ENCODE measurements at places on chromosomes 1 and 21.

GRCh38 chr1:101781201-101781831, 215.4 kb downstream of the OLFM3 start:
- no peak for DNase-seq

- DNase-seq: no peak
These were observed 431.0 kb downstream of the DPYD start for GRCh38 chr1:97489834-97490233.

DNA sequence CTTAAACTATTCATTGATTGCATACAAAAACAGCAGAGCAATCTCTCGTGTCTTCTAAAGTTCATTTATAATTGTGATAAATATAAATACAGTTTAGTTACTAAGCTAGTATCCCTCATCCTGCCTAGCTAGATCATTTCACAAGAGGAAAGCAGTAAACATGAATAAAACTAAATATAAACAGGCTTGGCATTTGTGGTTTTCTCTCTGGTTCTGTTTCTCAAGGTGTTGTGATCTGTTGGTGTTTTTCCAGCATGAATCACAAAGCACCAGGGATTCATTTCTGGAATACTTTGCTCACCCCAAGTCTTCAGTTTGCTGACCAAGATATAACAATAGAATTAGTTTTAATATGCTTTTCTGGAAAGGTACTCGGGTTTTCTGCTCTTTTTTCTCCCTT, 32.7 kb upstream of the GLIS1 start:
- DNase-seq: no peak

DNA sequence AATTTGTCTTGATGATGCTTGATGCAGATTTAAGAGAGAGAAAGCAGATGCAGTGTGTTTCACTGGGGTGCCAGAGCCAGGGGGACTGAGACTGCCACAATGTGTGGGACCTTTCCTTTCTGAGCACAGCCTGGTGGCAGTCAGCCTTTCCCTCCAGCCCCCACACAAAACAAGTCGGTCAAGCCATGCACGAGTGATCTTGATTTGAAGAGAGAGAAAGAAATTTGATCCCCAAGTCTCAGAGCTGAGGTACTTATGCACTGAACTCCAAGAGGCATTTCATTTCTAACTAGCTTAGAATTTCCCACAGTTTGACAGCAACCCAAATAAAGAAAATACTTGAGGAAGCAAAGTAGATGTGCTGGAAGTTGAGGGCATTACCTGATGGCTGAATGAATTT, 193.8 kb downstream of the ST6GALNAC3 start:
- DNase-seq: no peak

GRCh38 chr1:58551186-58552140, 4.9 kb upstream of the OMA1 start:
- DNase-seq: no peak

- no peak for DNase-seq
These were observed 39.3 kb downstream of the FASLG start for GRCh38 chr1:172698224-172698623.

DNA sequence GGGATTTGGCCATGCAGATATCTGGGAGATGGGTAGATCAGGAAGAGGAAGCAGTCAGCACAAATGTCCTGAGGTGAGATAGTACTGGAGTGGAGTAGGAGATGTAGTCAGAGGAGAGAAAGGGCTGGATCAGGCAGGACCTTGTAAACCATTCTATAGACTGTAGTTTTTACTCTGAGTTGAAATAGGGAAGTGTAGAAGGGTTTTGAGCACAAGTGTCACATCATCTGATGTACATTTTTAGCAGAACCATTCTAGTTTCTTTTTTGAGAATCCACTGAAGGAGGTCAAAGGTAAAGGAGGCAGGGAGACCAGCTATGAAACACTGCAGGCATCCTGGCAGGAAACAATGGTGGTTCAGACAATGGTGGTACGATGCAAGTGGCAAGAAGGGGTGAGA, 194.6 kb upstream of the RRP15 start:
- DNase-seq: no peak

DNA sequence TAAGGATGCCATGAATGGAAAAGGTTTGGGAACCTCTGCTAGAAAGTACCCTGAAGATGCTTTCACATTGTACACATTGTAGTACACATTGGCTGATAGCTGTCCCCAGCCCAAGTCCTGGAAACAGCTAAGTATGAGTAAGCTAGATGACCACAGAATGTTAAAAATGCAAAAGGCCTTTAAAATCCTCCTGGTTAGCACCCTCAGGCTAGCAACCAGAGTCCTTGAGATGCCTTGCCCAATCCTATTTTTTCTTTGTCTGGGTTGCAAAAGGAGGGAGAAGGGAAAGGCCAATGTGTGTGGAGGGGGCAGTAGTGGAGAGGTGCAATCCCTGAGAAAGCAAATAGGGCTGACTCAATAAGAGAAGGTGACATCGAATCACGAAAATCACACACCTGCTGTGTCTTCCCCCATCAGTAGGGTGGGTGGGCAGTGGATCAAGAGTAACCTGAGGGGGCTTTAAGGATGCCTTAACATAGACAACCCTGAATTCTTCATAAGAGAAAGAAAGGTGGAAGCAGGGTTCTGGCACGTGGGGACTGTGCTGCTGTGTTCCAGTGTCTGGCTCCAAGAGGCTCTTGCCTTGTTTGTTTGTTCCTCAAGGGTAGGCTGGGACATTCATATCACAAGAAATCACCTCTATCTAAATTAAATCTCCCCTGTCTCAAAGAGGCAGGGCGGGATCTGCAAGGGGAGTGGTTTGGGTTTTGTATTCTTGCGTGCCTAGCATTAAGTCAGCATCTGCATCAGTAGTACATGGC, 266.2 kb upstream of the PLXNA2 start:
- no peak for DNase-seq

- no peak for DNase-seq
These were observed 140.4 kb downstream of the BRINP2 start for GRCh38 chr1:177311111-177311510.

- no peak for DNase-seq
These were observed 43.2 kb downstream of the ELK4 start for GRCh38 chr1:205588636-205589035.

DNA sequence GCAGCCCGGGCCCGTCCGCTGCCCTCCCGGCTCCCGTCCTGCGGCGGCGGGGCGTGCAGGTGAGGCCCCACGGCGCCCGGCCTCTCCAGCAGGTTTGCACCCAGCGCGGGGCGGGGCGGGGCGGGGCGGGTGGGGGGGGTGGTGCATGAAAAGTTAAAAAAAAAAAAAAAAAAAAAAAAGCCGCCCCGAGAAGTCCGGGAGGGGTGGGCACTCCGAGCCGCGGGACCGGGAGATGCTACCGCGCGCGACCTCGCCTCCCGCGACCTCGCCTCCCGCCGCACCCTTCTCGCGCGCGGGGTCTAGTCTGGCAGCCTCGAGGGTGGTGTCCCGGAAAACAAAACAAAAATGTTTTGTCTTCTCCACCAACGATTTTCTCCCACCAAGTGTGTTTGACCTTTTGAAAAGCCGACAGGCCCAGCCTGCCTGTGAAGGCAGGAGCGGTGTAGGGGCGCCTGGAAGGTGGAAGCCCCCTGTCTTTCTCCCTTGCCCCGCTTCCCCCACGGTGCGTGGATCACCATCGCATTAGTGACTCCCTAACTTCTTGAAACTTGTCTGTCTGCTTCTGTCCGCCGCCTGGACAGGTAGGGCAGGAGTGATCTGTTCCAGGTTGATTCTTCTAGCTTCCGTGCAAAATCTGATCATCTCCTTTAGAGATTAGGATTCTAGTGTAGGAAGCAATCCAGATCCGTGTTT, 569 bp downstream of the RCAN3 start:
- no peak for DNase-seq

GRCh38 chr1:1136547-1137230, 20.8 kb upstream of the C1orf159 start:
- no peak for DNase-seq

DNA sequence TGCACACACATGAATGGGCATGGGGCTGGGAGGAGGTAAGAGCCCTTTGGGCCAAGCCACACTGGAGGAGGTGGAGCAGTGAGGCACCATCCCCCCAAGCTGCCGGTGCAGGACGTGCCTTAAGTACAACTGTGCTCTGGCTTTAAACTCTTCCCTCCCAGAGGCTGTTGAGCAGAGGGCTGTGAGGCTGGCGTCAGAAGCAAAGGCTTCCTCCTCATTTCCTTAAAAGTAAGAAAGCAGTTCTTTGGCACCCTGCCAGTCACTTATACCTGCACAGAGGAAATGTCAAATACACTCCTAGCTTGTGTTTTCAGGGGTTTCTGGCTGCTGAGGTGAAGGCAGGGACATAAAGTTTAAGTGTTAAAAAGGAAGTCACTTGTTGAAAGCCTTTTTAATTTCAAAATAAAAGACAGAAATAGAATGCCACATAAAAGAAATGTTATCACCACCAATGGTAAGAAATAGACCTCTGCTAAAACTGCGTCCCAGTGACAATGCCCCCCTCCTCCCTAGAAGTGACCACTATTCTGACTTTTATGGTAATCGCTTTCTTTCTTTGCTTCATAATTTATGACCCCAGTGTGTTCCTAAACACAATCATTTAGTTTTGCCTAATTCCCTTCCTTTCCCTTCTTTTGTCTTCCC, 33.0 kb downstream of the LAMC2 start:
- no peak for DNase-seq

DNA sequence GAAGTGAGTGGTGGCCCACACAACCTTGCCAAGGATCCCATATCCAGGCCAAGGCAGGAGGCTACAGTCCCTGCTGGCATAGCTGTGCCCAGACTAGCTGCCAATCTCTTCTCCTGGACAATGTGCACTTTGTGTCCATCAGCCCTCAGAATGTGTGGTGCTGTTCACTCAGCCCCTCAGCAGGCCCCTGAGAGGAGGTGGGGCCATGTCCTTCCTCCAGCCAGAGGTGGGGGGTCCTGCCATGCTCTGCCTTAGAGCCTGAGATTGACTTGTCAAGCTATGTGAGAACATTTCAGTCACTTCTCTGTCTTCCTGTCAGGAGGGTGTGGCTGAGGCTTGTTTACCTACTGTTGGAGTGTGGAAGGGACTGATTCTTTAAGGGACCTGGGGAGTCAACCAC, 1.4 kb downstream of the NCF2 start:
- DNase-seq: no peak

DNA sequence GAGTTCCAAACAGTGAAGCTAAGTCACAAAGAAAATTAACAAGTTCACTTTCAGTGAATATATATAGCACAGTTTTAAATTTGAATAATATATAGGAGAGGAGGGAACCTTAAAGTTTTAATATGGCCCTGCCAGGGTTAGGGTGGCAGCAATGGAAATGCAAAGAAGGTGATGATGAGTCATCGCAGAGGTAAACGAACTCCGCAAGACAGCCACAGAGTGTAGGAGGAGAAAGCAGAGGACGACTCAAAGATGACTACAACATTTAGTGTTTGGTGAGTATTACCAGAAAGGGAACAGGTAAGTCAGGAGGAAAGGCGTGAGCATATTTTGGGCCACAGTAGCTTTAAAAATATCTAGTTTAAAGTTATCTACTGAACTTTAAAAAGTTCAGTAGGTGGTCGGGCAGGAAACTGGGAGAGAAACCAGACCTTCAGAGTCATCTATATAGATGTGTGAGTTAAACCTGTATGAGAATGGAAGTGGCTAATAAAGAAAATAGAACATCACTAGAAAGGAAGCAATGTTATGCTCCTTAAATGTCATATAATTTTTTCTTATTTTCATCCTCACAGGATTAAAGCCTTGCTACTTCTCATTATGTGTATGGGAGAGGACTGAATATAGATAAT, 75.7 kb downstream of the UCHL5 start:
- peak; percentile 12 for DNase-seq

GRCh38 chr1:105087506-105087905, 1337.8 kb downstream of the AMY1C start:
- no peak for DNase-seq

DNA sequence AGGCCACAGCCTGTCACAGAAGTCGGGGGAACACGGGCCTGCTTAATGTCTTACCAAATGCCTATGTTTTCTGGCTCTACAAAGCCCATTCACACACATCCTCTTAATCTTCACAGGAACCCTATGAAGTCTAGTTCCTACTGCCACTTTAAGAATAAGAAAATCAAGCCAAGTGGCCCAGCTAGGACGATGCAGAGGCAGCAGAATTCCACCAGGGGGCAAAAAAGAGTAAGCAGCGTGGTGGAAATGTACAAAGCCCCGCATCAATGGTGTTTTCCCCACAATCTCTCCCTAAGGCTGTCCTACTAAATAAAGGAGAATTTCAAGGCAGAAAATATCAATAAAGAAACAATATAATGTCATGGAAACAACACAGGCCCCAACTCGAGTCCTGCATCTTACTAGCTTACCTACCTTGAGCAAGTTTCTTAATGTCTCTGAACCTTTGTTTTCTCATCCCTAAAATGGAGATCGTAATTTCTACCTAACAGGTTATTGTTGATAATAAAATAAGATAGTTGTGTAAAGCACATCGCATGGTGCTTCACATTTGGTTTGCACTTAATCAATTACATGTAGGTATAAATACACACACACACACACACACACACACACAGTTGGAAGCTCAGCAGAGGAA, 21.4 kb downstream of the SEC16B start:
- DNase-seq: no peak

DNA sequence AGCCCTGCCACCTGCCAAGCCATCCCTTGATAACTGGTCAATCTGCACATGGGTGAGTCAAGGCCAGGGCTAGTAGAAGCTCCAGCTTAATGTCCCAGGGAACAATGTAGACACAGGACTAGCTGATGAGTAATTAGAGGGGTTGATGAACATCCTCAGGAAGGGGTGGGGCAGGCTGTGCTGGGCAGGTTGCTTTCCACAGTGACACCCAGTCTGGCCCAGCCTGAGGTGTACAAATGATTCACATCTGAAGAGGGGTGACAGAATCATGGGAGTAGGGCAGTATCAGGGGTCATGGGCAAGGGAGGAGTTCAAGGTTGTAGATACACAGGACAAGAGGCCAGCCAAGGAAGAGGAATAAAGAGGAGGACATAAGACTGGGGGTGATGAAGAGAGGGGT, 4.3 kb downstream of the LPAR3 start:
- no peak for DNase-seq

DNA sequence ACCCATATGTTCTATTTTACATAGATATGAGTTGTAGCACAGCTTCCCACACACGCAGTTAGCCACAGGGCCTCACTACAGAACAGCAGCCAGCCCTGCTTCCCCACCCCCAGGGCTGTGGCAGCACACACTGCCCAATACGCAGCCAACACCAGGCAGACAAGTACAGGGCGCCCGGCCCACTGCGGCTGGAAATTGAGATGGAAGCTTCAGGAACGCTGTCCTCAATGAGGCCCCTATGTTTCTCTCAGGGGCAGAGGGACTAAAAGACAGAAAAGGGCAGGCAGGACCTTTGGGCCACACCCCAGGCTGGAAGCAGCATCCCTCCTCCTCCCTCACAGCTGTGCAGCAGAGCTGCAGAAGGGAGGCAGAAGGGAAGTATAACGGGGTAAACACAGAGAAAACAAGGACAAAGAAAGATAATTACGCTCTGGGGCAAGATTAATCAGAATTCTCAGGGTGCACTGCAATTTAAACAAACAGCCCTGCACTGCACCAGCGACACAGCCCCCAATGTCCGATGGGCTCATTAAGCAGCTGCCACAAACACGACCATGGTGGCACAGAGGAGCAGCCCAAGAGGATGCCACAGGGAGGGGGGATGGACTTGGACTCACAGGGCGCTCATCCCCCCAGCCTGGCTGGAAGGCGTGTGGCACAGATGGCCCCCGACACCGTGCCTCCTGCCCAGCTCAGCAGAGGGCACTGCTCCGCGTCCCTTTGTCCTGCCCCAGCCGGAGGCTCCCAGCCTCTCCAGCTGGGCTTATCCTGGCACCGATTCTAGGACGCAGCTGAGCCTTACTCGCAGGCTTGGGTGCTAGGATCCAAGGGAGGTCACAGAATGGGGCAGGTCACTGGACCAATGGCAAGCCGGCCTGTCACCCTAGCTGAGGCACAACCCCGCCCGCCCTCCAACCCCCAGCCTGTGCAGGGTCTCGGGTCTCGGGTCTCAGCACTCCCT, 14.2 kb downstream of the WDR4 start:
- DNase-seq: no peak
